Activated CD4-positive, alpha-beta T cell treated with anti-CD3 and anti-CD28 coated beads, Interleukin-2, amount 10 ng/mL, durations not matched to agents 24 days and 14 days (primary cell): ENCODE measurements at places on chromosomes 13 and 19.
A peak's percentile ranks its signal among the peaks of the same experiment; 100 is the strongest.

DNA sequence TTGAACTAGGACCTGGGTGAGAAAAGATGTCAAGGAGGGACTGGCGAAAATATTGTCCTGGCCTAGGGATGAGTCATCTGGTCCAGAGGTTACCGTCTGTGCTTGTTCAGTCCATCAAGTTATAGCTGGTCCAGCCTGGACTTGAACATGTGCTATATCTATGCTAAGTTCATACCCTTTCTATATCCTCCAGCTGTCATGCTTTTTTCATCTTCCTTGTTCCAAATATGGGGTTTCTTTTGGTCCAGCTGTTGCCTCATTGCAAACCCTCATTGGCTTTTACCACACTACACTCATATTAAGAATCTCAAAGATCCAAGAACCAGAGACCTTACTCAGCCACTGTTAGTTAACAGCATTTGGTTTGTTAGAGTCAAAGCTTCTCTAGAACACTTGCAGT lies 19.1 kb upstream of the KLF12 start:
- no peak for DNase-seq

- DNase-seq, result no peak
These were observed 599 bp upstream of the F10 start for GRCh38 chr13:113121928-113122471.

DNA sequence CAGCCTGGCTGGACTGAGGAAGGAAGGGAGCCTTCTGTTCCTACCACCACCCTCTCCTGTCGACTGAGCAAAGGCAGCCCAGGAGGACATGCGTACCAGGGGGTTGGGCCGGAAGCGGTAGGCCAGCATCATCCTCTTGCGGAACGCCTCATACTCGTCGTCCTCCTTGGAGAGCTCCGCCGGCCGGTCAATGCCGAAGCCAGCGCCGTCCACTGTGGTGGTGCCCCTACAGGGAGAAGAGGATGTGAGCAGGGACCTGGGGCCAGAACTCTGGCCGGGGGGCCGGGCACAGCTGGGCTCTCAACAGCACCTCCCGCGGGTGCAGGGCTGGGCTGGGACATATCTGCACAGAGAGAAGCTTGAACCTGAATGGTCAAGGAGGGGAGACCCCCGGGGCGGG lies 3.8 kb upstream of the TM6SF2 start:
- no peak for DNase-seq

DNA sequence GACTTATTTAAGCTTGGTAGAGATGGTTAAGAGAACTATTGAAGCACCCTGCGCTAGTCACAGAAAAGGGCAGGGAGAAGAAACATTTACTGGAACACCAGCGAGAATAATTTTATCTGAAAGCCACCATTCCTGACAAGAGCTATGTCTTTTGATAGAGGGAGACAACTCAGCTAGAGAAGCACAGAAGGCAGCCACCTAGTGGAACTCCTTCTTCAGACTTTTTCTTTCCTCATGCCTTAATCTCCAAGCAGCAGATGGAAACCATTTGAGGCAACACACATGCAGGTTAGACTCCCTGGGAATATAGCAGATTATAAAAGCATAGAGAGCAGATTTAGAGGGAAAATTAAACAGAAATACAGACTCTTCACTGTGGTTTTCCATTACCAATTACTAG lies 813.4 kb downstream of the SLITRK6 start:
- DNase-seq, result no peak

- no peak for DNase-seq
These were observed 150.5 kb downstream of the COL4A1 start for GRCh38 chr13:110156301-110157049.

- DNase-seq, result no peak
These were observed 2.0 kb upstream of the ELL start for GRCh38 chr19:18523841-18524240.

- no peak for DNase-seq
These were observed 12.4 kb upstream of the SPIB start for GRCh38 chr19:50406156-50406820.

- DNase-seq, result no peak
These were observed 36.0 kb upstream of the KPNA3 start for GRCh38 chr13:49828453-49828852.

- peak; percentile 61 for DNase-seq
These were observed 76.0 kb upstream of the LSM14A start for GRCh38 chr19:34096020-34096915.

GRCh38 chr13:61695147-61695546 lies 279.5 kb upstream of the PCDH20 start:
- DNase-seq, result no peak

DNA sequence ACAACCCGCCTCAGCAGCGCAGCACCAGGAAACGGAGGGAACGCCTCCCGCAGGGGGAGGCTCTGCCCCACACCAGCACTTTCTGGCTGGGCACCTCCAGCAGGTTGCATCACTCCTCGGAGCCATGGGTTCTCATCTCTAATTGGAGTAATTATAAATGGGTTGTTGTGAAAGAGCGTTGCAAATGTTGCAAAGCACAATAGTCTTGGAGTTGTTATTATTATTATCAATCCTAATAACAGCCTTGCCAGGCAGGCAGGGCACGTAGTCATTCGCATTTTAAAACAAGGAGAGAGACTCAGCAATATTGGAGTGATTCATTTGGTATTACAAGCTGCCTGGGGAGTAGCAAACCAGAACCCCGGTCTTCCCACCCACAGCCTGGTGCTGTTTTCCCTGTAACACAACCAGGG lies 108.6 kb upstream of the GJB6 start:
- no peak for DNase-seq

DNA sequence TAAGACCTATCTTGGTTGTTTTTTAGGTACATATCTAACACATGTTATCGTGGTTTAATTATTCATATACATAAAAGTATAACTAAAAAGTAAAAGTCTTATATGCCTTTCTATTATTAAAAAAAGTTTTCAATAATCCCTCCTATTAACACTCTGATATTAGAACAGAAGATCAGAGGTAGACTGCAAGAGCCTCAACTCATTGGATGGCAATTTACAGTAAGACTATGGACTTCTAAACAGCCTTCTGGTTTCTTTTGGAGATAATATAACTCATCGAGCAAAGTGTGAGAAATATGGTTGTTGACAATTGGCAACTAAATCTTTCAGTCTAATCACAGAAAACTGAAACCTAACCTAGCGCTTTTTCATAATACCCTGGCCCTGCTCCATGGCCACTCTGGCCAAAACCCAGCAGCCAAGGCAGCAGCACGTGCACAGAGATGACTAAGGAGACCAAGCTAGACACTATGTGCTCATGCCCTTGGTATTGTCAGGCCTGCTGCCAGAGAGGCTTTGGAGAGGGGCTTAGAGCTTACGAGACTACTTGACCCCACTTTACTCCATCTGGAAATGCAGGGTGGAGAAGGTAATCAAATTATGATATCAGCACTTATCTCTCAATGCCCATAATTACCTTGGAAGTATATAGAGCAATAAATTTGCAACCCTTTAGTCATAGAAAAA lies 40.6 kb upstream of the EEF1AKMT1 start:
- DNase-seq, result no peak

GRCh38 chr19:49873129-49873521 lies 4.0 kb downstream of the AKT1S1 start:
- DNase-seq, result no peak

DNA sequence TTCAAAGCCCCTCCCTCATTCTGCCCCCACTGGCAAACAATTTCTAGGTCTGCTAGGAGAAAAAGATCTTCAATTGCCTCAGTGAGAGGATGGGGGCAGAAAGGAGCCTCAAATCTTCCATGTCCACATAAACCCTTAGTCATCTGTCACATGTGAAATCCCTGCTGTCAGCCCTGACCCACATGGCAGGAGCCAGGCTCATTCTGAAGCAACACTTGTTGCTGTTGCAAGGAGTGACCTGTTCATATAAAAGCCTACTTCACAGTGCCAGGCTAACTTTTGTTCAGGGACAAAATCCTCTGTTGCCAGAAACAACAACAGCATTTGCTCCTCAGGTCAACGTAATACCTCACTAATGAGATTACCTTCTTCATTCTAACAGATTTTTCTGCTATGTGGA lies 70.5 kb downstream of the IRS2 start:
- no peak for DNase-seq

DNA sequence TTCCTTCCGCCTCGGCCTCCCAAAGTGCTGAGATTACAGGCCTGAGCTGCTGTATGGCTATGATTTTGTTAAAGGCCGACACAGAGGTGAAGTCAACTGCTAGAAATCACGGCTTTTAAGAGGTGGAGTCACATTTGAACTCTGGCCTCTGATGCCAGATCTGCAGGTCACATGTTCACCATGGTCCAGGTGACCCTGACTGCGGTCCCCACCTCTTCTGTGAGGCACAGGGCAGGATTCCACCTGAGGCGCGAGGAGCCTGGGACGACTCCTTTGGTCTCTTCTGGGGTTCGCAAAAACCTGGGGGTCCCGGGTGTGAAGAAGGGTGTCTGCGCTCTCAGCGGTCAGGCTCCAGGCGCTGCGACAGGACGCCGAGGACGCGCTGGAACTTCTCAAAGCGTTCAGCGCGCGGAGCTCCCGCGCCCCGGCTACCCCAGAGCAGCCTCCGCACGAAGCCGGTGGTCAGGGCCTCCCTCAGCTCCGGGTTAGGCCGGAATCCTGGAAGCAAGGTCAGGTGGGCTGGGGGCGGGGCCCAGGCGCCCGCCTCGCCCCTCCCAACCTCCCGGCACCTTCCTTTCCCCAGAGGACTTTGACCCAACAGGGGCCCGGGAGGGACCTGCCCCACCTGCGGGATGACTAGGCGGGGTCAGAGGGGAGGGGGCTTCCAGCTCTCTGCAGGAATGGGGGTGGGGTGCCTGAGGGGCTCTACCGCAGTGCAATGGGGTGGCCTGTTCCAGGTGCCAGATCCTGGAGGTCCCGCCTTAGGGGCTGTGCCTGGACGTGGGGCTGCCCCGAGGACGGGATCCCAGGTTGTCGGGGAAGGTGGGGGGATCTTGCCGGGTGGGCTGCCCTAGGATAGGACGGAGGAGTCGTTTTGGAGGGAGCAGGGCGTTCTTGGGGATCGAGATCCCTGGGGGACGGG lies 13.0 kb downstream of the TRIP10 start:
- DNase-seq, result no peak

DNA sequence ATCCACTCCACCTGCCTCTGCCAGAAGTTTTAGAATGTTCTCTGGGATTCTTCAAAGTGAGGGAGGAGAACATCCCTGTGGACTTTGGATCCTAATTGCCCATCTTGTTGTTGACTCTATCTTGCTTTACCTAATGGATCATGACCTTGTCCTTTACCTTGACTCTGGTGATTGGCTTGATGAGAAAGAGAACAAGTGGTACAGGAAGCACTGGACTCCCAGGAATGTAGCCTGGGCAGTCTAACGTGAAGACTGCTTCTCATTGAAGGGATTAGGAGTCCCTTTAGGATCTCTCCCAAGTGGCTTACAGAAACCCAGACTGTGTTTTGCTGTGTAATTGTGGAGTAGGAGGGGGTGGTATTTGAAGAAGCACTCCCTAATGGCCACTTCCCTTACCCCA lies 63.9 kb downstream of the SLC10A2 start:
- DNase-seq, result no peak

GRCh38 chr13:102922184-102922583 lies 76.4 kb downstream of the ERCC5 start:
- no peak for DNase-seq

DNA sequence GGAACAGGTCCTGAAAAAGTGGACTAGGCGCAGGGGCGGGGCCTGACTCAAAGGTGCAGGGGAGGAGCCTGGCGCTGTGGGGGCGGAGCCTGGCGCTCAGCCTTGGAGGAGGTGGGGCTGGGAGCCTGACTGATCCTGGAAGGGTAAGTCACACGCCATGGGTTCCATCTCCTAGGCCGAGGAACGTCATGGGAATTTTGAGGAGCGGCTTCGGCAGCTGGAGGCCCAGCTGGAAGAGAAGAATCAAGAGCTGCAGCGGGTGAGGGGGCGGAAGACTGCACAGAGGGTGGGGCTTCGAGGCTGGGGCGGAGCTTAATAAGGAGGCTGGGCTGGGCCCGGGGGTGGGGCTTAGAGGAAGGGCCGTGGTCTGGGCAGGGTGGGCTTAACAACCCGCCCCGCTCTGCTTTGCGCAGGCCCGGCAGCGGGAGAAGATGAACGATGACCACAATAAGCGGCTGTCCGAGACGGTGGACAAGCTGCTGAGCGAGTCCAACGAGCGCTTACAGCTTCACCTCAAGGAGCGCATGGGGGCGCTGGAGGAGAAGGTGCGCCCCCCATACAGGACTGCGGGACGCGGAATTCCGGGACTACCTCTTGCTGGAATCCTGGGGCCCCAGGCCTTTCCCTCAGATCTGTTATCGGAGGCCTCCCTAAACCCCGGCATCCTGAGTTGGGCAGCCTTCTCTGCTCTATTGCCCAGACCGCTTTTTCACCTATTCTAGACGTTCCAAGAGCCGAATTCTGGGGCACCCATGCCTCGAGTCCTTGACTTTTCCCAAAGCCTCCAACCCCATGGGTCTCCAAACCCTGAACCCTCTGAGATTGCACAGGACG lies 14.5 kb downstream of the PPFIA3 start:
- DNase-seq, result peak; percentile 90

GRCh38 chr19:54094426-54095000 lies 6.1 kb downstream of the OSCAR start:
- DNase-seq, result no peak

GRCh38 chr19:6108721-6109633 lies 1.3 kb downstream of the RFX2 start:
- DNase-seq, result peak; percentile 87

GRCh38 chr13:22369090-22369489 lies 698.2 kb downstream of the FGF9 start:
- DNase-seq, result no peak

DNA sequence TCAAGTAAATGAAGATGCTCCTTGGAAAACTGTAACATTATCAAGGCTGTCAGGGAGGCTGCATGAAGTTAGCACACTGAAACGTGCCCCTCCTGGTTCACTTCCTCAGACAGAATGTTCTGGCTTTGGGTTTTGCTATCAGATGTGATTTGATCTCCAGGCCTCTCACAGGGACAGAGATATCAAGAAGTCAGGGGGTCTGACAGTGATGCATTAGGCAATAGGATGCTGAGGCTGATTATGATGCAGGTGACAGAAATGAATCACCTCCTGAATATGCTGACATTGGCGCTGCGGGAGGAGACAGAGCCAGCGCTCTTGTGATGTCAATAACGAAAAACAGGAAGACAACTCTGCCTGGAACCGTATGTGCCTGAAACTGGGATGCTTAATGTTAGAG lies 278.5 kb downstream of the DCT start:
- no peak for DNase-seq

DNA sequence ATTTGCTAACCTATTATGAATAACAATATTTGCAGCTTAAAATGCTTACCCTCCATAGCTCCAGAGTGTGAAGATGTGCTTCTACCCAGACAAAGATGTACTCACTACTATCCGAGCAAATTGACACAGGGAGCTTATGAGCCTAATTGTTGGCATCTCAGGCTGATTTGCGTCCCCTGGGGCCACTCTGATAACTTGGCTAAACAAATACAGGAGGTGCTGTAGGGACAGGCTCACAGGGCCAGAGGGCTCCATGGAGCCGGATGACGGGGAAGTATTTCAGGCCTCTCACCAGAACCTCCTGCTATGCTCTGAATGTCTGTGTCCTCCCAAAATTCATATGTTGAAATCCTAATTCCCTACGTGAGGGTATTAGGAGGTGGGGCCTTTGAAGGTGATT lies 26.7 kb upstream of the C19orf12 start:
- no peak for DNase-seq

- no peak for DNase-seq
These were observed 1315.4 kb downstream of the PCDH9 start for GRCh38 chr13:65914716-65915115.
